Epithelial cell of prostate (primary cell): ENCODE measurements at places on chromosomes 12 and 14.

DNA sequence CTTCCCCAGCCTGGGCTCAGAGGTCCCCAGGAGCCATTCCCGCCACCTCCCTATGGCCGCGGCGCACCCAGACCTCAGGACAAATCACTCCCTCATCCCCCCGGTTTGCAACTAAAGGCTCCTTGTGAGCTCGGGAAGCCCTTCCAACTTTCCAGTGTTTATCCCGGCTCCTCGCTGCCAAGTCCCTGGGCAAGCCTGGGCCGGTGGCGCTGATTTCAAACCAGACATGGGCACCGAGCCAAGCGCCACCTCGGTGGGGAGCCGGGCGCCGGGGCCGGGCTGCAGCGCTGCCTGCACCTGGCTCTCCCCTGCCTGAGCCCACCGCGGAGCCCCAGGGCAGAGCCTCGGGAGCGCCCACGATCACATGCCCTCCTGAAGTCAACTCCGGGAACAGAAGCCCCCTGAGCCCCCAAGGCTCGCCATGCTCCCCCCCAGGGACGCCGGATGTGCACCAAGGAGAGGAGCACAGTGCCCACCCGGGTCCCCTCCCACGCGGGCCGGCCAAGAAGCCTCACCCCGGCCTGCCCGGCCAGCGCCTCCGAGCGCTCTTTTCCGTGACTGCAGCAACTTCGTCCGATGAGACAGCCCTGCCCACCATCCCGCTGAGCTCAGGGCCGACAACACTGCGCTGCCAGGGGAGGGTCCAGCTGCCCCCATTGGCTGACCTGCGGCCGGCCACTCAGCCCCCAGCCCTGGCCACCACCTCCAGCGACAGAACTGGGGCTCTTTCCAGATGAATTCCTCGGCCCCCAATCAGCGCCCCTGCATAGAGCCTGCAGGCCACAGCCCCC lies 50.0 kb downstream of the NCOR2 start:
- no peak for DNase-seq

- no peak for DNase-seq
These were observed 14.5 kb downstream of the KRT8 start for GRCh38 chr12:52890417-52890816.

- DNase-seq = no peak
These were observed 435.0 kb downstream of the NELL2 start for GRCh38 chr12:44441155-44441554.

GRCh38 chr12:69610729-69611128 lies at the start of gene LRRC10:
Gene LRRC10 (minus strand): TSS chr12:69610907. CDS start chr12:69610838, 69 bp downstream.
- DNase-seq = no peak

GRCh38 chr14:75127903-75128595 lies 1.2 kb upstream of the NEK9 start:
- no peak for DNase-seq

DNA sequence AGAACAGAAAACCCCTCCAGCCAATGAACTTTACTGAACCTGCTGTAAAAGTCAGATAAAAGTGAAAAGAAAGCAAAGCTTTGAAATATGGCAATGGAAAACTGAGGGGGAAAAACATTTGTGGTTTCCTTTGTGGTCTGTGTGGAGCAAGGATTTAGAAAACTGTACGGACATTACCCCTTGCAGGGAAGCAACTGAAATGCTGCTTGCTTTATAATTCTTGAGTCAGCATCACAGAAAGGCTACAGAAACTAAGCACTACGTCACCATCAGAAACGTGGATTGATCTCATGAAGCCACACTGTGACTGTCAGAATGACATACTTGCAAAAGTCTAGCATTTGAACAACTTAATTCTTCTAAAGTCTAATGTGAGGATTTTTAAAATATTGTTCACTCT lies 2.4 kb upstream of the KCNC2 start:
- no peak for DNase-seq
